ENCODE measurements at places on chromosomes 13 and 19. TPM values are rescaled to one million over a fixed set of nuclear protein-coding genes. Genes with fewer than 3 reads are reported as not detected.

COL4A1 gene
- 48.6 TPM for total RNA-seq

PSG7 gene
- total RNA-seq: 0.44 TPM

XAB2 gene
- 38.7 TPM for total RNA-seq

CHMP2A gene
- total RNA-seq: 140 TPM

S1PR5 gene
- total RNA-seq: 0.15 TPM

CDC16 gene
- total RNA-seq: 80.6 TPM

PSMD8 gene
- total RNA-seq: 326 TPM
